ENCODE measurements at places on chromosomes 4 and X.

DNA sequence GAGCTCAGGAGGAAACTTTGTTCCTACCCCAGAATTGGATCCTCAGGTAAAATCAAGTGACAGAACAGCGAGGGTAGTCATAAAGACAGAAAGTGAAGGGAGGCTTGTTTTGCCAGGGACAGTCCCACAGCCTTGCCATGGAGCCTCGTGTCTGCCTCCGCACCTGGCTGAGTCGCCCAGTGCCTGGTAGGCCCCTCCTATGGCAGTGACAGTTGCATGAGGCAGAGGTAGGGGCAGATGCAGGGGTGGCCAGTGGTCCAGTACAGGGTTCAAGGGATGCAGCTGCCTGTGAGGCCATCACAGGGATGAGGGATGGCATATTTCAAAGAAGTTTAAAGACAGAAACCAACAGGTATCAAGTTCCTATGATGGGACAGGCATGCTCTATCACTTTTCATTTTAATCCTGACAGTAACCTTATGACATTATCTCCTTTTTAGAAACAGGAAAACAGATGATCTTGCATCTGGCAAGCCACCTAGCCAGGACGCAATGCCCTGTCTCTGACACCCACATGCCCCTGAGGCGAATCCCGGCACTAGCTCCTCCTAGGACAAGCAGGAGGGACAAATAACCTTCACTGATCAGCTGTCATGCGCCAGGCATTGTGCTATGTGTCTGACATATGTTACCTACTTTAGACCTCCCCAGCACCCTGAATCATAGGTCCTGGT lies 127.4 kb upstream of the ENPP6 start:
- DNase-seq, result no peak

GRCh38 chr4:121824950-121825349 lies 1.3 kb upstream of the CCNA2 start:
- DNase-seq, result no peak

DNA sequence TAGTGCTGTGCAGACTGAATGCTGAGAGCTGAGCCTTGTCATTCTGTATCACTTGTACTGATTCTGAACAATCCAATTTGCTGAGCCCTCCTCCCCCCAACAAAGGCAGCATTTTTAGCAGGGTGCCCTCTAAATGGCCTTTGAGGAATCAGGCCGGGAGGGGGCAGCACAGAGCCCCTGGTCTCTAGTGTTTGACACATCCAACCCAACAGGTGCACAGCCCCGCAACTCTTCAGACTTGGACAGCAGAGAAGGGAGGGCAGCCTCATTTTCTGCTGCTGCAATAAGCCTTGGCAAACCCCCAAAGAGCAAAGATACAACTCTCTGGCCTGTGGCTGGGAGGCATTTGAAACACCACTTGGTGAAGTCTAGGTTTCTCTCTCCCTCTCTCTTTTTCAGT lies 3.4 kb downstream of the ATP1B4 start:
- DNase-seq, result peak; percentile 32

DNA sequence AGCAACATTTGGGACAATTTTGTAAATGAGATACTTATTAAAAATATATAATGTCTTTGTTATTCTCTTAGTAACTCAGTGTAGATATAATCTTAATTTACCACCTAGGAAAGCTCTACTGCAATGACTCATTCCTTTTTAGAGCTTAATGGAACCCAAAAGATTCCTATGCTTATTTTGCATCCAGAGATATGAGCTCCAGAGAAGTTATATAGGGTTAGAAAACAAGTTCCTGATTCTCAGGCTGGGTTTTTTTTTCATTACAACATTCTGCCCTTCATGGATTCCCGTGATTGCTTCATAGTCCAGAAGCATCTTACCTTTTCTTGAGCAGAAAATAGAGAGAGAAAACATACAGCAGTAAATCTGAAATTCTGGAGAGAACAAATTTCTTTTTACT lies 57.9 kb upstream of the CXCL8 start:
- no peak for DNase-seq

DNA sequence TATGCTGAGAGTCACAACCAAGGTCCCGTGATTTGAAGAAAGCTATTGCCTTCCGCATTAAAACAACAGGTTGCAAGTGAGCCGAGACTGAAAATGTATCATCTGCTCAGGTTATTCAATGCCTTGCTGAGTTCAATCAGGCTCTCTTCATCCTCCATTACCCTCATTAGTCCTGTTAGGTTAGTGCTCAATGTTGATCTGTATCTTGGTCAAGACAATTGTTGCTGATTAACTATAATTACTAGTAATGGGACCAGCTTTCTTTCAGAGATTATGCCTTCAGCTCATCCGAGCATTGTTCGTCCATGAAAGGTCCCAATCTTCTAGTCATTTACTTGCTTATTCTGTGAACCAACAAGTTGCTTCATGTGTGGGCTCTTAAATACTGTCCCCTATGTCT lies 534.6 kb upstream of the FAM241A start:
- DNase-seq, result no peak

GRCh38 chrX:42290608-42291007 lies 367.3 kb upstream of the CASK start:
- no peak for DNase-seq

DNA sequence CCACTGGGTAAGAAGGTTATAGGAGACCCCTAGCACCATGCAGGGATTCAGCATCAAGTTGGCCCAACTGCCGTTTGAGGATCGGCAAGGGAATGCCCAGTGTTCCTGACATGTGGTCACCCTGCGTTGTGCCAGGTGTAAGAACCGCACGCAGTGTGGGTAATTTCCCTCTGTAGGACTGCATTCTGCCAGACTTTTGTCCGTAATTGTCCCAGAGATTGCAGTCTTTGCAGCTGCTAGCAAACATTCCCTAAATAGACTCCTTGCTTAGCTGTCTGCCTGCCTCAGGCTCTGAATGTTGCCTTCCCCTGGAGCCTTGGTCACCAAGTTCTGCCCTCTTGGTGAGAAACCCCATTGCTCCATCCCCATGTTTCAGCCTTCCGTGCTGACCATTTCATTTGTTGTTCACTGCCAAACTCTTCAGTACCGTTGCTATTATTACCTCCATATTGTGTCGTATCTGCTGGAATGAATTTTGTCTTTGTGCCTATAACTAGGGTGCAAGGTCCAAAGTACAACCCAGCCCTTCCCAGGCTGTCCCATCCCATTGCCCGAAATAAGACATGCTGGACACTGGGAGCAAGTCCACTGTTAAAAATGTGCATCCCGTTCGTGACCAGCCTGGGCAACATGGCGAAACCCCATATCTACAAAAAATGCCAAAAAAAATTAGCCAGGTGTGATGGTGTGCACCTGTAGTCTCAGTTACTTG lies 53.8 kb upstream of the USP9X start:
- no peak for DNase-seq

DNA sequence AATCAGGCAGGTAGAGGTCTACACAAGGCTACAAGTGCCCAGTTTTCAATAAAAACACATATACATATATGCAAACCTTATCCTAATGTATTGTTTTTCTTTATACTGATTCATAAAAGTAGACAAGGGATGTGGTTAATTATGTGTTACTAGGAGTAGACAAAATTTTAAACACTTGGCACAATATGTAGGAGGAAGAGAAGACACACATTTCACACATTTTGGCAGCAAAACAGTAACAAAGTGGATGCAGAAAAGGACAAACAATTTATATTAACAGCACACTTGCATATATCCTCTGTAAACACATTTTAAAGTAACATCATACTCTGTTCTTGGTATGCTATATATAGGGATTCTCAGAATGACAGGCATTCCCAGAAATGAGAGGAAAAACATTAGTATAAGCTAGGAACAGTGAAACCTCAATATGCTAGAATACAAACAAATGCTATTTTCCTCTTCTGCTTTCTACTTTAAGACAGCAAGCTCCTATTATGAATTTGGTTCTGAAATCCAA lies 63.8 kb downstream of the GPRIN3 start:
- no peak for DNase-seq

GRCh38 chr4:137039370-137039769 lies 492.9 kb downstream of the PCDH18 start:
- no peak for DNase-seq

DNA sequence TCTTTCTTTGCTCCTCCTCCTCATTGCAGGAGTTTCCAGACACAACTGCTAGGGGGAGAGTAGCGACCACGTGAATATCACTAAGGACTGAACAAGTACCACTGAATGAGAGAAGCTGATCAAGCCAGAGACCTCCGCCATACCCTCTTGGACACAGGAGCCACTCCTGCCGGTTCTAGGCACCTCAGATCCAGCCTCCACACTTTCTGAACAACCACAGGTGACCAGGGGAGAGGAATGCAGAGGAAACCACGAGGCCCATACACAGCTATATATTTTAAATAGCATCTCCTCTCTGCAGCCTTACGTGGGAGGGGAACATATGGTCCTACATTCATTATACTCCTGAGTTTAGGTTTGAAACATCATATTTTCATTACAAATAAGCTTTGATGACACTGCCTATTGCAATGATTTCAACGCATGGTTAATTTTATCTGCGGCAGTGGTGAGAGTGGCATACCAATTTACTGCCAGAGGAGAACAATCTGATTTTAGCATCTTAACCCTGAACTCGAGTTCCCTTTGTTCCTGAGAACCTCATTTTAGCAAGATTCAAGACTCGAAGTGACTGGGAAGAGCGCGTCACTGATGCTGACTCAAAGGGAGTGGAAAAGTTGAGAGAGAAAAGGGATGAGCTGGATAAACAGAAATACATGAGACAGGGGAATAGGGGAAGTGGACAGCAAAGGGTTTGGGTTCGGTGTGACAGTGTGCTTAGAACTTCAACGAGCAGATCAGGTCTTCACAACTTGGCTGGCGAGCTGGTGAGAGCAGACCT lies 231.7 kb upstream of the PPARGC1A start:
- DNase-seq, result no peak

- no peak for DNase-seq
These were observed 108.9 kb downstream of the UNC5C start for GRCh38 chr4:95439896-95440295.

DNA sequence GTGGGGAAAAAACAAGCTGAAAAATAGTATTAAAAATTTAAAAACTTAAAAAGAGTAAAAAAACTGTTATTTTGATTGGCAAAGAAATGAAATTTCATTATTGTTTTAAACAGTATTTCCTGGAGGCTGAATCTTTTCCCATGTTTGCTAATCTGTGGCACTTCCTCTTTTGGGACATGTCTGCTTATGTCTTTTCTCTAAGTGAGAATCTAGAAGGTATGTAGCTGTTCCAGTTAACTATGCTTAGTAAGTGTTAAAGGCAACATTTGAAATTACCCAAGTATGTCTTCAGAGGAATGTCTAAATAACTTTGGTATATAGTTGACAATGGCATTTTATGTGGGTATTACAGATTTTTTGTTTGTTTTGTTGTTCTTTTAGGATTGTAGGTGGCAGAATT lies 81.6 kb upstream of the TBC1D9 start:
- DNase-seq, result no peak

- DNase-seq, result no peak
These were observed 177.5 kb downstream of the DCLK2 start for GRCh38 chr4:150255610-150256224.

Measured in activated T-cell treated with anti-CD3 and anti-CD28 coated beads for 1 hour (primary cell).